ENCODE measurements at places on chromosomes 13 and 19.

- DNase-seq: no peak
Observed at GRCh38 chr19:39193803-39194202, 3.0 kb upstream of the NCCRP1 start.

GRCh38 chr19:5093297-5093928 is 124.5 kb downstream of the KDM4B start:
- DNase-seq: no peak

DNA sequence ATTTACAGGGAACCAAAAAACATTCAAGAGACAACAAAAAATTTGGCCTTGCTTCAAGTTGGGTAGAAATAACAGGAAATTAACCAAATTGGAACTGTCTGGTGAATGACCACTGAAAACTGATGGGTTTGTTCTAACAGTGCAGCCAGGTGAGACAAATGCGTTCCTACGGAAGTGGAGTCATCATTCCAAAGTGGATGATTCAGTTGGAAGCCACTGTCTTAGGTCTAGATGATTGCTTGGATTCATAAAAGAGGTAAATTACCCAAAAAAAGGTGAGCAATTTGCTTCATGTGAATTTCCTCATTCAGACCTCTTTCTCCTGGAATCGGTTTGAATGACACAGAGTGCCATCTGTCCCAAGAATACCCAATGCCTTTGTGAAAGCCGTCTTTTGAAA is 87.1 kb upstream of the IPO5 start:
- no peak for DNase-seq

DNA sequence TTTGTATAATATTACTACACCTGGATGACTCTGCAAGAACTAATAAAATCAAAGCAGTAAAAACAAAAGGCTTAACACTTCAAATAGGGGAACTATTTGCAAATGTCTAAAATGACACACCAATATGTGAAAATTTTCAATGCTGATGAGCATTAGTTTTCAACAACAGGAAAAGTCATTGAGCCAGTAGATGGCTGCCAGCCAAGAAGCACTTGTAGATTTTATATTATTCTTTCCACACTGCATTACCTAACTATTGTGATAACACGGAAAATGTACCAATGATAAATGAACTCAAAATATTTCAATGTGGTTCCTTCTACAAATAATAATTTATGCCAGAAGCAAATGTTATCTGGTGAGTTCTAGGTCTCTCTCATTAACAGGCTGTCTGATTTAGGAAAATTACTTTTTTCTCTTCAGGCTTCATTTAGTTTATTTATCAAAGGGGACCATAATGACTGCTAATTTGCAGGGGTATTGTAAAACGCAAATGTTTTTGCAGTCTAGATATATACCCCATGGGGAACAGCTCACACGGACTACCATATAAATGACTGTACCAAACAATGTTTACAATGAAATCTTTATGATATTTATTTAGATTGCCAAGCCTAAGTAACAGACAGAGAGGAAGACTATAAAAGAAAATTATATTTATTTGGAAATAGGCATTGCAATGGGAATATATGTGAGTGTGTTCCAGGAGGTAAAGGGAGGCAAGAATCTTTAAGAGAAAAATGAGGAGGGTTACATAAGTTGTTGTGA is 407.8 kb downstream of the LIG4 start:
- DNase-seq: no peak

GRCh38 chr19:36151144-36152018 is 866 bp downstream of the COX7A1 start:
- no peak for DNase-seq
